Fibroblast of the conjunctiva (primary cell): ENCODE measurements at places on chromosomes 16 and 17.
A peak's percentile ranks its signal among the peaks of the same experiment; 100 is the strongest.

- DNase-seq, result no peak
Measured at GRCh38 chr16:75012380-75013081, 13.7 kb downstream of the ZNRF1 start.

DNA sequence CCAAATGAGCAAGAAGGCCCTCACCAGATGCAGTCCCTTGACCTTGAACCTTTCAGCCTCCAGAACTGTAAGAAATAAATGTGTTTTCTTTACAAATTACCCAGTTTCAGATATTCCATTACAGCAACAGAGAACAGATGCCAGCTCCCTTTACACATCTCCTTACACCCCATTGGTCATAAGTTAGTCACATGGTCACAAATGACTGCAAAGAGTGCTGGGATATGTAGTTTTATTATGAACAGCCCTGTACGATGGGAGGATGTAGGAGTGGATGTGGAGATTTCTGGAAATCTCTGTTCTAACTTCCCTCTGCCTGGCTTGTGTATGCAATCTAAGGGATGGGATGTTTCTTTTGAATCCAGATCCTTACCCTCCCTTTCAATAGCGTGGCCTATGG lies 13.3 kb upstream of the RPL38 start:
- DNase-seq, result peak; percentile 34

DNA sequence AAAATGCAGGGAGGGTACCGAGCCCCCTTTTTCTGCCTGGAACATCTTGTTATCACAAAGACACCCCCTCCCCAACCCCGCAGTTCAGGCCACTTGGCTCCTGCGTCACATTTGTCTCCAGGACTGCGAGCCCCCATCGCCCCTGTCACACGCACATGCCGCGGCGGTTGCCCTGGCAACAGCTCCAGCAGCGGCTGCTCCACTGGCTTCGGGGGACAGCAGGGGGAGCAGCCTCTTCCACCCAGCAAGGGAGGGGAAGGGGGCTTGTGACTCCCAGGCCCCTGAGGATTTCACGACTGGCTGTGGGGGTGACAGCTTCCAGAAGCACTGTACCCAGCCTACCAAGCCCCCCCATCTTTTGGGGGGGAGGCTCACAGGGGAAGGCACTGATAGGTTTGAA lies 2.6 kb downstream of the BAIAP3 start:
- DNase-seq, result no peak

GRCh38 chr17:77147357-77147801 lies 6.6 kb downstream of the SEC14L1 start:
- DNase-seq, result no peak

- no peak for DNase-seq
Measured at GRCh38 chr16:55325080-55325447, 1.1 kb downstream of the IRX6 start.

DNA sequence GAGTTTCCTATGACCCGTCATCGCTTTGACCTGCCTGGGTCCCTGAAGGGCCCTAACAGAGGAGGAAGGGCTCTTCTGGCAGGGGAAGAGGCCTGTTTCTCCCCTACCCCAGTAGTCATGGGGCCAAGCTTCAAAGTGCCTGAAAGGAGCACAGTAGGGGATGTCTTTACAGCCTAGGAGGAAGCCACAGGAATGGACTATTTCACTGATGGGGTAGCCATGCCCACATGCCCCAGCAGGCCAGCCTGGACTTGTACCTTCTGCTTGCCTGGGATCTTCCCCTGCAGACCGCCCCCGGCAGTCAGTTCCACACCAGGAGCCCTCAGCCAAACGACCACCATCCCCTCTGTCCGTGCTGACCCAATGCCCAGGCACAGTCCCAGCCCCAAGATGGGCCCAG lies 41.8 kb upstream of the PEMT start:
- DNase-seq, result no peak

GRCh38 chr16:67885545-67885944 lies 860 bp downstream of the NRN1L start:
- DNase-seq, result no peak
